ENCODE measurements at places on chromosomes 2 and 18. TPM values are rescaled to one million over a fixed set of nuclear protein-coding genes. Genes with fewer than 3 reads are reported as not detected.

DNA sequence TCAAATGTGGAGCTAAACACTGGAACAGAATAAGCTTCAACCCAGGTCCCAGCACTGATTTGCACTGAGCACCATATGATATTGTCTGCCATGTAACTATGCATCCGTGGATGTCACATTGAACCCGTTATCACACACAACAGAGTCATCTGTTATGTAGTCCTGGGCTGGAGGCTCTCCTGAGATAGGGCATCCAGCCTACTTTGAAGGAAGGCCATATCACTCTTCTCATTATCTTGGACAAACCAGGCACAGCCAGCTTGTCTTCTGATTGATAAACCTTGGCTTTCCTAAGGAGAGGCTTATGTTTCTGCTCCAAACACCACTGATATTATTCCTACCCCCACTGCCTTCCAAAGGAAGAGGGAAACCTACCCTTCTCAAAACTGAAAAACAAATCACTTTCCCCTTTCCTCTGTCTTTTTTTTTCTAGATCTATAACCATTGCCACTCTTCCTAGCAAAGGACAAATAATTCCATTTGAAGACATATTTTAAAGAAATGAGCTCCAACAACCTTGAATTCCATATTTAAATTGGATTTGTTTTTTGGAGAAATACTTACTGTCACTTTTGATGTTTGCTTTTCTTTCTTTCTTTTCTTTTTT, 16.4 kb downstream of the RSAD2 start:
- no peak for DNase-seq

- no peak for DNase-seq
These were observed 13.3 kb downstream of the SLC25A12 start for GRCh38 chr2:171880774-171881173.

GRCh38 chr18:3508576-3509549, 58.9 kb downstream of the TGIF1 start:
- DNase-seq: no peak

DNA sequence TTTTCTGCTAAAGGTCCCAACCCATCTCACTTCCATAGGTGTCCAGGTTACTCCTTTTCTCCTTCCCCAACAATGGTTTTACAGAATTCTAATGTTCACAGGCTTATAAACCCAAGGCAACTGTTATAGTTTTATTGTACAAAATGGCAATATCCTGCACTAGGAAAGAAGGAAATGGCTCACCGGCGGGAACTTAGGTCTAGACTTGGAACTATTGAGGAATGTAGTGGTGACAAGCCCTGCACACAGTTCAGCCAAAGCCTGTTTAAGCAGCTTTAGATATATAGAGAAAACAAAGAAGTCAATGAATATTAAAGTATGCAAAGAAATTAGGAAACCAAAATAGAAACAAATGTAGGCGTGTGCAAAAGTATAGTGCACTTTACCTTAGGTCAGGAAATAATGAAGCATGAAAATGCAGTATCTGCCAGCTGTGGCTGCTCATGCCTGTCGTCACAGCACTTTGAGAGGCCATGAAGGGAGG, 22.7 kb upstream of the KCNG3 start:
- no peak for DNase-seq

Gene FNDC4
- 8.6 TPM for total RNA-seq

Gene ADD2
- total RNA-seq: not detected

Gene GRP
- not detected for total RNA-seq

Gene SNORC
- 0.86 TPM for total RNA-seq
